ENCODE measurements at places on chromosomes 12 and 14.

- no peak for DNase-seq
These were observed 8.1 kb downstream of the OR10G2 start for GRCh38 chr14:21626491-21627230.

- DNase-seq: no peak
These were observed 91.4 kb downstream of the SUDS3 start for GRCh38 chr12:118467641-118468305.

GRCh38 chr12:11703378-11703777, 53.9 kb downstream of the ETV6 start:
- no peak for DNase-seq

- no peak for DNase-seq
These were observed 25.4 kb downstream of the CDC42BPB start for GRCh38 chr14:103031956-103032355.

DNA sequence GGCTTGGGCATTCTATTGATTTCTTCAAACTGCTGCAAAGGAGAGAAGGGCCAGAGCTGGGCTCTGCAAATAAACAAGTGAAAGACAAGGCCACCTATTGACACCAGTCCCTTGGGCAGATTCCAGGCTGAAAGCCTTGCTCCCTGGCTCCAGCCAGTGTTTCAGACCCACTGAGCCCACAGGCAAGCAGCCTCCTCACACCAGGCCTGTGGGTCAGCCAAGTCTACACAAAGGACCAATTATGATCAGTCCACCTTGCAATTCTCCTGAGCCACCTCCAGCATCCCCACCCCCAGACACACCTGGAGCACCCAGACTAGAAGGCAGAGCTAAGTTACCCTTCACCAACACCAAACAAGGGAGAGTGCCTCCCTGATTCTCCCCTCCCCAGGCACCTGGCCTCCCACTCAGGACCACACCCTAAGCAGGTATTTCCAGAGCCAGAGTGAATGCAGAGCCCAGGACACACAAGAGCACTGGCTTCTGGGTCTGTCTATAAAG, 13.8 kb downstream of the ACTN1 start:
- no peak for DNase-seq

DNA sequence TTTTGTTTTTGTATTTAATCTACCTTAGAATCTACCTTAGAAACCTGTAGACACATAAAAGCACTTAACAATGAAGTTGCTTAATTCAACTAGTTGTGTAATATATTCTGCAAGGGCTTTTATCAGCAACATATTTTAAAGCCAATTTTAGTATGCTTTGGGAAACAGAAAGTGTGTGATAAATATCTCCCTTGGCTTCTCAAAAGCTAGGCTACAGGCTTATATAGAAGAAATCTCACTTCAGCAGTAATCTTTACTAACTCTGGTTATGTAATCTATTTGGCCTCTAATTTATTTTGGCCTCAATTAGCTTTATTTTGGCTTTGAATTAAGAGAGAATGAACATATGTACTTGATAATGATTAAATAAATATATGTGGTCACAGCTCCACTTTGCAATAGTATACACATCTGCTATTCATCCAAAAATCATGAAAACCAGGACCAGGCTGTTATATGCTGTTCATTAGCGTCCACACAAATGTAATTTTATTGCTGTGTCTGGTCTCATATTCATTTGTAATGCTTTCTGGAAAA, 37.2 kb downstream of the LRP6 start:
- no peak for DNase-seq

- DNase-seq: no peak
These were observed 10.3 kb downstream of the PPHLN1 start for GRCh38 chr12:42336286-42336685.

DNA sequence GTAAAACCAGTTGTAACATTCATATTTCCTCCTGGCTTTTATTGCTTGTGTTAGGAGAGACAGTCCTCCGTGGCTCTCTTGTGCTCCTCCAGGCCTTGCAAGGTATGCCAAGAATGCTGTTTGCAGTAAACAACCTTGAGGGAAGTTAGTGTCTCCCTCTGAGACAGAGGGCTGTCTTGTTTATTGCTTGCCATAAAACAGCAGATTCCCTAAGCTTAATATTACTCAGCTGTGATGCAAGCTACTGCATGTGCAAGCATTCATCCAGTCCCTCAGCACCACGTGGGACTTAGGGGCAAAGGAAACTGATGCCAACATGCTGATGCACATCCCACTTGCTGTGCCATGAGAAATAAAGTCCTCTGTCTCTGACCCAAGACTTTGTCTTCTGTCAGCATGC, 6.6 kb downstream of the POMT2 start:
- DNase-seq: no peak

GRCh38 chr14:102491366-102491765, 18.2 kb downstream of the ANKRD9 start:
- DNase-seq: no peak

DNA sequence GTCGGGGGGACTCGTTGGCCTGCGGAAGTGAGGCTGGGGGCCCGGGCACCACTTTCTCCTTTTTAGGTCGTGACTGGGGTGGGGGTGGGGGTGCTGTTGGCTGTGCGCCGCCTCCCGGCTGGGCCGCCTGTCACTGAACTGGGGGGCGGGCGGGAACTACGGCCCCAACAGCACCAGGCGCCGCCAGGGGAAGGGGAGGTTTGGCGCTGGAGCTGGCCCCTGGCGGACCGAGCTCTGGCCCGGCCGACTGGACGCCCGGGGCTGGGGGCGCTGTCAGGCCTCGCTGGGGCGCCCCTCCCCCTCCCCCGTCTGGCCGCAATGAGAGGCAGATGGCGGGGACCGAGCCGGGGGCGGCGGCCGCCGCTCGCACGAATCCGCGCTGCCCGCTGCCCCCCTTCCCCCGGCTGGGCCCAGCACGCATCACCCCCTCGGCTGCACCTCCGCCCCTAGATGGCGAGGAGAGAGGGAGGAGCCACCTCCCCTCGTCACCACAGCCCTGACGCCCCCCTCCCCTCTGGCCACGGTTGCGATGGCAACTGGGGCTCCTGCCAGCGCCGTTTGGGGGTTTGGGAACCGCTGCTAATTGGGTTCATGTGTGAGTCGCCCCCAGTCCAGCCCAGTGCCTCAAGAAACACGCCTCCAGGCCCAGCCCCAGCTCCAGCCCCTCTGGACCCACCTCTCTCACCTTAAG, 723 bp downstream of the NFATC4 start:
- DNase-seq: no peak

DNA sequence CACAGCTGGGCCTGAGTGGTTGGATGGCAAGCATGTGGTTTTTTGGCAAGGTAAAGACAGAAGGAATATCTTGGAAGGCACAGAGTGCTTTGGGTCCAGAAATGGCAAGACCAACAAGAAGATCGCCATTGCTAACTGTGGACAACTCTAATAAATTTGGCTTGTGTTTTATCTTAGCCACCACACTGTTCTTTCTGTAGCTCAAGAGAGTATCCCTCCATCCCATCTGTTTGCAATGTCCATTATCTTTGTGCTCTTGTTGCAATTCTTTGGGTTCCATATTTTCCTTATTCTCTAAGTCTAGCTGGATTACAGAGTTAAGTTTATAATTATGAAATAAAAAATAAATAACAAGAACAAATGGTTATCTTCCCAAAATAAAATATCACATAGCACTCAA, 6.7 kb upstream of the DAAM1 start:
- no peak for DNase-seq

DNA sequence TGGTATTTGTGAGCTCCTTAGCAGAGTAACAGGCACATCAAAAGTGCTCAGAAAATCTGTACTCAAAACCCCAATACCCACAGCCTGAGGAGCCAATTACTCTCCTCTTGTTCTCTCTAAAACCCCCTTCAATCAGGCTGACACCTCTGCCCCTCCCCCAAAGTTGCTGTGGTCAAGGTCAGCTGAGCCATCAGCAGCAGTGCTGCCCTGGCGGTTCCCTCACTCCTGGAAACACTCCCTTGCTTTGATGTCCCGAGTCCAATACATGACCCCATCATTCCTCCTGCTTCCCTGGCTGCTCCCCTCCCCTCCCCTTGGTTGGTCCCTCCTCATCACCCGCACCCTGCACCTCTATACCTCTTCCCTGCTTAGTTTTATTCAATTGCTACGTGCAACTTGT, 57.2 kb upstream of the C14orf132 start:
- DNase-seq: no peak

- DNase-seq: no peak
These were observed 8.8 kb downstream of the TAMALIN start for GRCh38 chr12:52015532-52016041.

GRCh38 chr12:127240249-127240929, 1026.6 kb upstream of the TMEM132C start:
- DNase-seq: no peak

DNA sequence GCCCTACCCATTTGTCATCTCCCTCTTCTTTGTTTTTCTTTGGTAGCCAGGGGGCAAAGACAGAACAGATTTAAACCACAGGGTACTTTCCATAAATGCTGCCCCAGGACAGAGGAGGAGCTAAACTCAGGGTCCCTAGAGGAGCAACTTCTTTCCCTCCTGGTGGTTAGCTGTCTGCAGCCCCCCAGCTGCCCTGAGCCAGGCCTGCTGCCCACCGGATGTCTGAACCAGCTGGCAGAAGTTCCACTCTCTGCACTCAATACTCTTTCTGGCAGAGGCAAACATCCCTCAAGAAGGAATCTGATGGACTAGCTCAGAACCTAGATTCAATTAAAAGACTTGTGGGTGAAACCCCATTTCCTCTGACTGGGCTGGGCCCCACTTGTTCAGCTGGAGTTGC, 10.7 kb downstream of the VDR start:
- no peak for DNase-seq

DNA sequence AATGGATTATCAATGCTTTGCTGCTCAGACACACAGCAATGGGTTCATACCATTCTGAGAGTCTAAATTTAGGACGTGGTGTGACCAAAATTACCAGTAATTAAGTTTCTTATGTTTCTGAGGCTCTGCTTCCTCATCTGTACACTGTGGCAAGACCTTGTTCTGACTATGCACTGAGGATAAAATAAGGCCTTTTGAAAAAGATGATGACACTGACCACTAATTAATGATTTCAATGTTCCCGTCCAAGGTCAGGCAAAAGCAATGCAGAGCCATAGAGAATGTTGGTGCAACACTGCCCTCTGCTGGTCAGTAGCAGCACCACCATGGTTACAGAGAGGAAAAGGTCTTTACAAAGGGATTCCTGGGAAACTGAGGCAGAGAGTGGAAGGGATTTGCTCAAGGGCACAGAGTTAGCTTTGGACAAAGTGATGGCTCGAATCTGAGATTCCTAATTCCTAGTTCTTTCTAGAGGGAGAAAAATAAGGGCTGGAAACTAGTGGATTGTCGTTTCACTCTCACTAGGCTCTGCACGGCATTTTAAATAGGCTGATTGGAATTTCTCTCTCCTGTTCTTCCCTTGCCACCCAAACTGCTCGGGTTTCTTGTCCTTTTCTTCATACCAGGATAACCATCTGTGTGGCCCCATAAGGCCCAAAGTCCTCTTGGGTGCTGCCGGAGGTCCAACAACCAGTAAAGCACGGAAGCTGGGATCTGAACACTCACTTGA, 22.3 kb upstream of the P2RX7 start:
- DNase-seq: no peak

DNA sequence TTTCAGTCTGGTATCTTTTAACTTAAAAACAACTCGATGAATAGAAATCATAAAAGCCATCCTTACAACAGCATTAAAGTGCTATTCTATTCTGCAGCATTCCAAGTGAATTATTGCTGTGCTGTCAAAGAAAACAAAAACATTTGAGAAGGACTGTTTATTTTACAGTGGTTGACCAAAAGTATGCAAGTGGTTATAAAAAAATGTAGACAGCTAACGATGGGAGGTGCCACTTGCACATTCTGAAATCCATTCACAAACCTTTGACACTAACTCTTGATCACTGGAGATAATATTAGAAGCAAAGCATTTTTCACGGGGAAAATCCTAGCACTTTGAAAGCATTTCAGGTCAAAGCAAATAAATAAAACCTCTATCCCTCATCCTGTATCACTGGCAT, 55.6 kb downstream of the HMGA2 start:
- DNase-seq: no peak

GRCh38 chr12:25591144-25591543, 38.1 kb upstream of the LMNTD1 start:
- no peak for DNase-seq

DNA sequence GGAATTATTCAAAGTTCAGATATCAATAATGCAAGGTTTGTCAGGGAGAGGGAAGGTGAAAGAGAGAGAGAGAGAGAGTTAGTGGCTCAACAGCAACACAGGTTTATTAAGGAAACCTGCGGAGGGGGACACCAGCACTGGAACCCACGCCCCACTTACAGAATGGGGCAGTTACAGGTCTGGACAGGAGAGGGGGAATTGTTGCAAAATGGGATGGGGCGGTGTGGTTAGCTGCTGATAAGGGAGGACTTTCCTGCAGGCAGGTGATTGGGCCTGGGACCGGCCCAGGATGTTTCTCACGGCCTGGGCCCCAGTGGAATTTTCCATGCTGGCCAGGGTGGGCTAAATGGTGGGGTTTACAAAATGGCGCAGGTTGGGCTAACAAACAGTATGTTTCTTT, 278.2 kb upstream of the SLC16A7 start:
- no peak for DNase-seq

GRCh38 chr14:89344920-89345254, 72.1 kb downstream of the FOXN3 start:
- DNase-seq: no peak

DNA sequence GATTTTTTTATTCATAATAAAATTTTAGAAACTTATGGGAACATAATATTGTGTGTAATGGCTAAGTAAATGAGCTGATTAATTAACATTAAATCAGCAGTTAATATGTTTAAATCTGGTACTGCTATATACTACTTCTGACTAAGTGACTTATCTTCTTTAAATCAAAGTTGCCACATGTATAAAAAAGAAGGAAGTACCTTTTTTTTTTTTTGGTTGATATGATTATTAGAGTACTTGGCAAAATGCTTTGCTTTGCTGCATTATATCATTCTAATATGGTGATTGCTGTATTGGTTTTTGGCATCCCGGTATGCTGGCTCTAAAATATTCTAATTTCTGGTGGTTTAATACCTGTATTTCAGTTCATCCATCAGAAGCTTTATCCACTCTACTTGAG, 319.1 kb upstream of the RGS6 start:
- DNase-seq: no peak

- DNase-seq: no peak
These were observed 7.9 kb downstream of the VWF start for GRCh38 chr12:6116471-6117021.

- no peak for DNase-seq
These were observed 1.1 kb downstream of the CLEC14A start for GRCh38 chr14:38254571-38255407.

DNA sequence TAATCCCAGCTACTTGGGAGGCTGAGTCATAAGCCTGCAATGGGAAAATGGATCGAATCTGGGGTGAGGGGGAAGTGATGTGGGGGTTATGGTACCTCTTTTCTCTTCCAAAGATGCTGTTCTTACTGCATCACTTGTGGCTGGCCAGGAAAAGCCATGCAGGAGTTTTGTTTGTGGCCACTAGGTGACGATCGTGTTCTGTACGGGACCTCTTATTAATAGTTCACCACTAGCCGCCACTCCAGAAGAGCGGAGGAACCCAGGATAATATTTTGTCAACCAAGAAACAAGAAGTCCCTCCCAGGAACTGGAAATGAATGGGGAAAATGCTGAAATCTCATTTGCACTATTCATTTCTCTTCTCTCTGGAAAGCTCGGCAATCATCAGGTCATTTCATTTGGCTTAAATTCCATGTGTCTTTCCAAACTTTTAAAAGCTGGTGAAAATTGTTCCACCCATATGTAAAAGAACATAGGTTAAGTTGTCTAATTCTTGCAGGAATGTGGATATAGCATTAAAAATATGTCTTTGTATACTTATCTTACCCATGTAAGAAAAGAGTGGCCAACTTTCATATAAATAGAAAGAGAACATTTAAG, 8.9 kb downstream of the GPR65 start:
- DNase-seq: peak; percentile 3

GRCh38 chr12:100061814-100062213, 77.1 kb upstream of the ANKS1B start:
- DNase-seq: no peak
